ENCODE measurements at places on chromosomes 4 and X. TPM values are rescaled to one million over a fixed set of nuclear protein-coding genes. Genes with fewer than 3 reads are reported as not detected.

The DNAAF6 gene
- 1.3 TPM for total RNA-seq

The DRP2 gene
- not detected for total RNA-seq

The PHKA1 gene
- 11.2 TPM for total RNA-seq

The RRH gene
- total RNA-seq, result not detected

The ZNF674 gene
- 2.9 TPM for total RNA-seq

The SLC25A5 gene
- 153 TPM for total RNA-seq

The FGF2 gene
- 8.3 TPM for total RNA-seq

The CENPI gene
- total RNA-seq, result not detected

The GALNTL6 gene
- total RNA-seq, result 0.58 TPM

Data from stomach (tissue), 19 donors.